ENCODE measurements at places on chromosomes 3 and 15.

DNA sequence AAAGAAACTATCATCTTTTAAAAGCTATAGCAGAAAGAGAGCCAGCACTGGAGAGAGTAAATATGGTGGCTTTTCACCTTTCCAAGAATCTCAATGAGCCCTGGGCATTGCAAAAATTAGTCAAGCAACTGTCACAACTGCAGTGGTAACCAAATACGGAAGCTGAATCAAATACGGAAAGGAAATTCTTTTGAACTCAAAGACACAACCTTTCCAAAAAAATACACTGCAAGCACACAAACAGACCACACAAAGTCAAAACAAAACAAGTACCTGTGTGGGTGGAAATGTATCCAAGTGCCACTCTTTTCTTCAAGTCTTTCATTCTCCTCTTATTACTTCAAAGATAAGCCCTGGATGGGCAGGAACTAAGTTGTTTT lies 17.6 kb downstream of the VGLL4 start:
- no peak for DNase-seq

DNA sequence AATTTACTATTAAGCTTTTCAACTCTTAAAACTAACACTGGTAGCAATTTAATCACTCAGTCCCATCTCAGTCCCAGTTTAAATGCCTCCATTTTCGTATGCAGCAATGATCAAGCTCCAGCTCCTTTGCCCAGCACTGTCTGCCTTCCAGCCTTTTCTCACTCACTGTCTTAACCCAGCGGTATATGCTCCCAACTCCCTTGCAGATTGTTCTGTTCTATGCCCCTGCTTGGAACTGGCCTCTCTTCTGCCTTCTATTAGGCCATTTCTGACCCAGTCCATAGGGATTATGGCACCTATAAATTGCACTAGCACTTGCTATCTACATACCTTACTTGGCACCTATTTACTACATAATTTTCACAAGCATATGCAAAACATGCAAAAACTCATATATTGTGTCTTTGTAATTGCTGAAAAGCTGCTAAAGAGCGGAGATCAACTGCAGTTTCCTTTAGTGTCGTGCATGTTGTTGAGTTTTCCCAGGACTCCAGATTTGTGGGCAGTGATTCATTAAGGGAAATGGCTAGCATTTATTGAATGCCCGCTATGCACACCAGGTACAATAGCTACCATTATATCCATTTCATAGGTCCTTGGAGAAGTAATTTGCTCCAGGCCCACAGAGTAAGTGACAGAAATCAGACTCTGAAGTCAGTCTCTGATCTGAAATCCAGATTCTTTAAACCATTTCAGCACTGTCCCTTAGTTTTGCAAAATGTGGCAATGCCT lies 24.4 kb downstream of the CRBN start:
- no peak for DNase-seq

- no peak for DNase-seq
Observed at GRCh38 chr3:183513046-183513706, 42.3 kb downstream of the KLHL6 start.

DNA sequence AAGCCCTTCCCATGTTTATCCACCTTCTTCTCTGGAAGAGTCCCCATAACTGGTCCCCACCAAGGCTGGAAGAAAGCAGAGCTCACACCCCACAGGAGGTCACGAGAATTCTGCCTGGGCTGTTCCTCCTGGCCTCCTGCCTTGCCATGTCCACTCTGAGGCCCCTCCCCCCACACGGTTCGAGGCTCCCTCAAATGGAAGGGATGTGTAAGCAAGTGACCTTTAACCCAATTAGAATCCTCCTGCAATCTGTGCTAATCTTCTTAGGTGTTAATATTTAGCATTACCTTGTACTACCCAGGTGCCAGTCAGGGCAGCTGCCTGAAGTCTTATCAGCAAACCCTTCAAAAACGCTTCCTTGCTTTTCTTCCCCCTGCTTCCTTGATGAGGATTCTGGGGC lies 32.4 kb upstream of the DYNC1LI1 start:
- DNase-seq: no peak

GRCh38 chr3:124410471-124410870 lies 319.8 kb upstream of the UMPS start:
- no peak for DNase-seq

DNA sequence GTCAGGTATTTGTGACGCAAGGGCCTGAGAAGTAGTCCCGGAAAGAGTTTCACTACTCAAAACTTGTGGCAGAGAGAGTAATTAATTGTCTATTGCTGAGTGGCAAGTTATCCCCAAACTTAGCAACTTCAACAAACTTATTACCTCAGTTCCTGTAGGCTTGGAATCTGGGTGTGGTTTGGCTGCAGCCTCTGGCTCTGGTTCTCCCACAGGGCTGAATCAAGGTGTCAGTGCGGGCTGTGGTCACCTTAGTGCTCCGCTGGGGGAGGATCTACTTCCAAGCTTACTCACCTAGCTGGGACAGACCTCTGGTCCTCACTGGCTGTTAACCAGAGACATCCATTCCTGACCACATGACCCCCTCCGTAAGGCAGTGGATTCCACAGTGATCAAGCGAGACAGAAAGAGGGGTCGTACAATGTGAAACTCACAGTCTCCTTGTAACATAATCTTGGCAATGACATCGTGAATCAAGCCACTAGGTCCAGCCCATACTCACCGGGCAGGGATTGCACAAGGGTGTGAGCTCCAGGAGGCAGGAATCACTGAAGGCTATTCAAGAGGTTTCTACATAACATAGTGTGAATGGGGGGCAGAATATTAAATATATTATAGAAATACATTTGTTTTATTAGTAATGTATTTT lies 138.3 kb downstream of the RYR3 start:
- no peak for DNase-seq

DNA sequence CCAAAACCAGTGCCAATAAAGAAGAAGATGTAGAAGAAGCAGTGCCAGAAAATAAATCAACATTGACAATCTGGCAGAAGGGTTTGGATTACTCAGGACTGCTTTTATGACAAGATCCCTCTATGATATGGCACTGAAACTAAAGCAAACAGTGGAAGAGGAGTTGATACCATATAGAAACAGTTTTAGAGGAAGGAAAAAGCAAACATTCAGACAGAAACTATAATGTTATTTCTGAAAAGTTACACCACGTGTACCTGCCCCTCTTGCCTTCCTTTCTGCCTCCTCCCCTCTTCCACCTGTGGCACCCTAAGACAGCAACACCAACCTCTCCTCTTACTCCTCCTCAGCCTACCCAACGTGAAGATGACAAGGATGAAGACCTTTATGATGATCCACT lies 63.0 kb downstream of the SFMBT1 start:
- DNase-seq: no peak

DNA sequence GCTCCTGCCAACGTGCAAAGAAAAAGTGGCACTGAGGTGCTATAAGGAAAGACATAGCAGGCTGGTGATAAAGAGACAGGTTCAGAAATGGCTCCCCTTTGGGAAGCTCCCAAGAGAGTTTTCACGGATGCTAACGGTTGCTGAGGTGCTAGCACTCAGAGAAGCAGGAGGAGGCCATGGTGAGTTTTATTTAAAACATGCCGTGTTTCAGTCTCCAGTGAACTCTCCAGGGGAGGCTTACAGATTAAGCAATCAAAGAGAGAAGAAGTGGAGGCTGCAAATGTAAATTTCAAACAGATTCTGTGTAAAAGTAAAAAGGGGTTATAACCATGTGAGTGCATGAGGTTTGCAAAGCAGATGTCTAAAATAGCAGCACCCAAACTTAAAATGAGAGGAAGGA lies 346.2 kb downstream of the NTRK3 start:
- no peak for DNase-seq

- DNase-seq: no peak
Observed at GRCh38 chr15:70493376-70493775, 270.0 kb downstream of the UACA start.

DNA sequence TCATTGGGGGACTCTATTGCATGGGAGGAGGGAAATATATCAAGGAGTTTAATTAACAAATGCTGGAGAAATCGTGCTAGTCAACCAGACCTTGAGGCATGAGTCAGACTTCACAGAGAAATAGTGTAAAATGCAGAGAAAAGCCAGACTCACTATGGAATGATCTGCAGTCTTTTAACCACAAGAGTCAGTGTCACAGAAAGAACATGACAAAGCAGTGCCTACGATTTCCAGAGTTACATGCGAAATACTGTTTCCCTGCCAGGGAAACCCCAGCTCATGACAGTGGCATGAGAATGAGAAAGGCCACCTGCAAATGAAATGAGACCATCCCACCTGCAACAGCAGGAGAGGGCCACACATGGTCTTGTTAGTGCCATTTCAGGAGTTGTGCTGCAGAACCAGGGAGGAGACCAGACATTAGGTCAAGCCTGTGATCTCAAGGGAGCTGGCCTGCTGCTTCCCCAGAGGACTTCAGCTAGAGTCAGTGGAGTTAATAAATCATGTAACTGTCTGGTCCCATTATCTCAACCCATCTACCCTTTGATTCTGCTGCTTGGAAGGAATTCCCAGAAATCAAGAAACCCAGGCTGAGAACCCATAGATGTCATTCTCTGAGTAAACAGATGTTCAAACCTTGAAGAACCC lies 79.0 kb downstream of the ERC2 start:
- no peak for DNase-seq

- no peak for DNase-seq
Observed at GRCh38 chr15:78893538-78893937, 20.8 kb downstream of the MORF4L1 start.

DNA sequence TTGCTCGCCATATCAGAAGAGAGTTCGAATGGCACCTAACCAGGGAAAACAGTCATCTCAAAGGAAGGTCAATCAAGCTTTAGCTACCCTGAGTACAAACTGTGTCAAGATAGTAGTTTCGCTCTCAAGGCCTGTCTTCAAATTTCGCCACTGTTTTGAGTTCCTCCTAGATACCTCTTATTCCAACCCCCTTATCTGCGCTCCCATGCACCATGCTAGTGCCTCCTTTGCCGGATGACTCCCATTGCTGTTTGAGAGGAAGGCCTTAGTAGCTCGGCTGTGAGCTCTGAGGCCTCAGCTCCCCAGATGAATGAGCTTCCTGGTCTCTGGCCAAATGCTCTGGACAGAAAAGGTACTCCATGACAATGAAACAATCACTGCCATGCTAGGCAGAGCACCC lies 256.0 kb downstream of the ULK4 start:
- no peak for DNase-seq

DNA sequence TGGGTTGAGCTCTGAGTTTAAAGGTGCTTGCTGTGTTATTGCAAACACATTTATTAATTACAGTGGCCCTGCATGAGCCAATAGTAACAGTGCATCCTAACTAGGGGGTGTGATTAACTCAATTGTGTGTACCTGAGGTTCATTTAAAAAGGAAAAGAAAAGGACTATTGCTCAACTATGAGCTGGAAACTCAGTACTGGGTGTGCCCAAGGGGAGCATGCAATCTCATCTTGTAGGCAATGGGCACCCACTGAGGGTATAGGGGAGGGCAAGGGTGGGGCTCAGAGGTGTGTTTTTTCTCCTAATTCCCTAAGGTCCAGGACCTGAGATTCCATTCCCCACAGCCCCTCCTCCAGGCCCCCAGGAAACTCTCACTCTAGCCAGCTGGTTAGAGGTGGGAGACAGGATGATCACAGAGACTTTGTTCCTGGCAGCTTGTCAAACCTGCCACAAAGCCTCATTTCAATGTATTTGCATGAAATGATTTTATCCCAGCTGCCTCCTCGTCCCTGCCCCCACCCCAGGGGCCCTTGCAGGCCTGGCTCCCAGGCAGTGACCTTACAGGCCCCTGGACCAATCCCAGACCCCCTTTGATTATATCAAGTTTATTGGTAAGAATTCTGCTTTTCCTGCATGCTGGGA lies 220.7 kb downstream of the TBC1D2B start:
- DNase-seq: no peak

- no peak for DNase-seq
Observed at GRCh38 chr15:60799885-60800284, 320.9 kb upstream of the ICE2 start.
